Type B pancreatic cell (in vitro differentiated cells): ENCODE measurements at places on chromosomes 6 and 20.
A peak's percentile ranks its signal among the peaks of the same experiment; 100 is the strongest.

DNA sequence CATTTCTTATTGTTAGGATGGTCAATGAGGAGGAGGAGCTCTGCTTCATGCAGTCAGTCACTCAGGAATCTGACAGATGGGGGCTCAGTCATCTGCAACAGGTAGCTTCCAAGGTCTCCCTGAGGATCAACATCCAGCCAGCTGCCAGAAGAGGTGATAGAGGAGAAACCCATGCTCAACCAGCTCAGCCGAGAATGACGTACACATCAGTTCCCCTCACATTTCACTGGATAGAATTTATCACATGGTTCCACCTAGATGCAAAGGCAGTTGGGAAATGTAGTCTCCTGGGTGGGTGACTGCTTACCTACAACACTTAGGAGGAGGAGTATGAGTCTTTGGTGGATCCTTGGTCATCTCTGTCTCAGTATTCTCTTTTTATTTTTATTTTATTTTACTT, 144.5 kb downstream of the CEBPB start:
- H3K4me1 ChIP-seq = peaks cover 78% of the 10 kb centered on the region
- DNase-seq = no peak
- H3K36me3 ChIP-seq = no peaks in the 10 kb centered on the region
- H3K4me3 ChIP-seq = no peak overlapping the region

- DNase-seq = no peak
- H3K27ac ChIP-seq = no peak overlapping the region
- no peaks in the 10 kb centered on the region for H3K27me3 ChIP-seq
- no peaks in the 10 kb centered on the region for H3K36me3 ChIP-seq
These were observed 90.2 kb downstream of the THBS2 start for GRCh38 chr6:169163411-169163901.

DNA sequence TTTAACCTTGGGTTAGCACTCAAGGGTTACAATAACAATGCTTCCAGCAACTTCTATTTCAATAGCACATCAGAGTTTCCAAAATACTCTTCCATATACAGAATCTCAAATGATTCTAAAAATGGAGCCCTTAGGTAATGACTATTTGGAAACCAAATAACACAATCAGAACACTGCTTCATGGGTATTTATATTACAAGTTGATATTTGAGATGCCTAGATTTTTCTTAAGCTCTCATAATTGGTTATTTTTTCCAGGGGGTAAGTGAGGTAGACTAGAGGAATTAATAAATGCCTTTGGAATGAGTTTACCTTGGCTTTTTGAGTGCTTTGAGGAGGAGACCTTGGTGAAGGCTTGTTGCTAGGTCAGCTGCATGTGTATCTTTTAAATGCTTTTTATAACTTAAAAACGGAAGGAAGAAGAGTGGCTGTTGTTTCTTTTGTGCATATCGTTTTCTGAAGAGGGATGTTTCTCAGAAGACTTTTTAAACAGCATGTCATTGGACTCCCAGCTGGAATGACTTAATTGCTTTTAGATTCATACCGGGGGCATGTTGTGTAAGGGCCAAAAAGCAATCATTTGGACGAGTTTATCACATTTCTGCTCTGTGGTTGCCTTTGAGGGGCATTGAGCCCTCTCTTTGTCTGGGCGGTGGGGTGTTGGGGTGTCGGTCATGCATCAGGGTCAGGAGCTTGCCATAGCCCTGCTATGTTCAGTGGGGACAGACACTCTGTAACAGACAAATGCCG, 186.0 kb downstream of the DTNBP1 start:
- H3K27ac ChIP-seq = no peak overlapping the region
- peaks cover 54% of the 10 kb centered on the region for H3K4me1 ChIP-seq
- no peak for DNase-seq
- no peaks in the 10 kb centered on the region for H3K27me3 ChIP-seq

DNA sequence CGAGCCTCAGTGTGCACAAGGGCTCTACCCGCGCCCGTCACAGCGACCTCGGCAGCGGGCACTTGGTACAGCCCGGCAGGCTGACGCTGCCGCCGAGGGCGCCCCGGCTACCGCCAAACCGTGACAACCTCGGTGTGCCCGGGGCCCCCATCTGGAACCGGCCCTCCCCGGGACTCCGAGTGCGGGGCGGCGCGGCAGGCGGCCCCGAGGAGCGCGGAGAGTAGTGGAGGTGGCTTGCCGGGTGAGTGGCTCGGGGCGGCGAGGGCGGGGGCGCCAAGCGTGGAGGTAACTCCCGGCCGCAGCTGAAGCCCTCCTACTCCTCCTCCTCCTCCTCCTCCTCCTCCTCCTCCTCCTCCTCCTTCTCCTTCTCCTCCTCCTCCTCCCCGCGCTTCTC, at the start of gene ISM1:
TSS of gene ISM1 (plus strand) at position 371 of the 394 bp plus-strand sequence. CDS start 503 bp downstream, outside the sequence.
- peaks cover 78% of the 10 kb centered on the region for H3K27me3 ChIP-seq
- peak; percentile 70 for DNase-seq
- H3K27ac ChIP-seq = peak within 1 kb of the TSS; percentile 51
- H3K4me3 ChIP-seq = peak within 1 kb of the TSS; percentile 90

GRCh38 chr6:2783188-2783963, 18.2 kb downstream of the WRNIP1 start:
- H3K36me3 ChIP-seq = peaks cover 50% of the 10 kb centered on the region
- peak overlapping the region; percentile 58 for H3K27ac ChIP-seq
- peaks cover 4% of the 10 kb centered on the region for H3K4me1 ChIP-seq
- DNase-seq = no peak
